ENCODE measurements at places on chromosomes 5 and 9.
A peak's percentile ranks its signal among the peaks of the same experiment; 100 is the strongest.

DNA sequence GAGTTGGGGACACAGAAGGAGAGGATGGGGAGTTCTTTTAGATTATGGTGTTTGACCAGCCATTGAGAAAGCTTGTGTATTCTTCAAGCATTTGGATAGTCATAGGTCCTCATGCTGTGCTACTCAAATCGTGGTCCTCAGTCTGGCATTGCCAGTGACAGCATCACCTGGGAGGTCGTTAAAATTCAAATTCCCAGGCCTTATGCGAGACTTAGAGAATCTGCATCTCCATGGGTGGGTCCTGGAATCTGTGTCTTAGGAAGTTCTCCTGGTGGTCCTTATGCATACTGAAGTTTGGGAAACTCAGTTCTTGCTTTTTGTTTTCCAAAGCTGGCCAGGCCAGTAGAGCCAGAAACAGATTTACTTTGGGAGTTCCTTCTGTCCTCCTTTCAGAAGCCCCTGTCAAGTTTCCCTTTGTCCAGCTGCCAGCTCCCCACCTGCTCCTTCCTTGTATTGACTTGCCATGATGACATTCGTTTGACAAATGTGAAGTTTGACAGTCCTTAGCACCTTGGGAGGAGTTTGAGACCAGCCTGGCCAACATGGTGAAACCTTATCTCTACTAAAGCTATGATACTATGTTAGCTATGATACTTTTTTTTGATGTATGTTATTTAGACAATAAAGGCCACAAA lies 95.6 kb downstream of the PALM2AKAP2 start:
- DNase-seq = no peak

DNA sequence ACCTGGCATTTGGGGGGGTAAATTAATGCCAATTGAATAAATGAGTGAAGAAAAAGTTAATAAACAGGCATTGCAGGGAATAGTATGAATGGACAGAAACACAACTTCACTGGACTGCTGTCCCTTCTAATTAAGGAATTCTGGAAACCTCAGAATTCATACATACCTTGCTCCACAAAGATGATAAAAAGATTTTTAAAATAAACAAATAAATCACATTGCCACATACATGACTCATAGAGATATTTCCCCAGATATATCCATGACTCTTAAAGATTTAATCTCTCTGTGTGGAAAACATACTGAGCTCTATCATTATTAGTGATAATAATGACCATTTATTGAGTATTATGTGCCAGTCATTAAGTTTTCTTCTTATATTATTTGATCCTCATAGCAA lies 469.0 kb upstream of the MEF2C start:
- no peak for DNase-seq

GRCh38 chr5:167112556-167112955 lies 1178.9 kb upstream of the WWC1 start:
- DNase-seq = no peak

GRCh38 chr5:117877731-117878130 lies 1110.6 kb downstream of the DTWD2 start:
- no peak for DNase-seq

GRCh38 chr5:38776149-38776896 lies 69.5 kb upstream of the OSMR start:
- DNase-seq = no peak

DNA sequence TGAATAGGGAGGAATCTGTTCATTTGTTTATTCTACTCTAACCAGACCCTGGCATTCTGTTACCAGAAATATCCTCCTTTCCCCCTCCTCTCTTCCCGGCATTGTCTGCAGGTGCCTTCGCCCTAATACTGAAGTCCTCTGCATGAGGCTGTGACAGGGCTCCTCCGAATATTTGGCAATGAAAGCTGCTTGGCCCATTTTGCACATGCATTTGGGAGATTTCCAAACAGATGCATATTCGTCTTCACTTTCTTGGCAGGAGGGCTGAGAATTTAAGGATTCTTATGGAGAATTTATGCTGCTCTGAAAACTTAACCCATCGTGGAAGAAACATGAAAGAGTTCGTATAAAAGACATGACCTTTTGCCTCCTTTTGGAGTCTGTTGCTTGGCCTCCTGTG lies 484.0 kb downstream of the ZNF608 start:
- peak; percentile 30 for DNase-seq

DNA sequence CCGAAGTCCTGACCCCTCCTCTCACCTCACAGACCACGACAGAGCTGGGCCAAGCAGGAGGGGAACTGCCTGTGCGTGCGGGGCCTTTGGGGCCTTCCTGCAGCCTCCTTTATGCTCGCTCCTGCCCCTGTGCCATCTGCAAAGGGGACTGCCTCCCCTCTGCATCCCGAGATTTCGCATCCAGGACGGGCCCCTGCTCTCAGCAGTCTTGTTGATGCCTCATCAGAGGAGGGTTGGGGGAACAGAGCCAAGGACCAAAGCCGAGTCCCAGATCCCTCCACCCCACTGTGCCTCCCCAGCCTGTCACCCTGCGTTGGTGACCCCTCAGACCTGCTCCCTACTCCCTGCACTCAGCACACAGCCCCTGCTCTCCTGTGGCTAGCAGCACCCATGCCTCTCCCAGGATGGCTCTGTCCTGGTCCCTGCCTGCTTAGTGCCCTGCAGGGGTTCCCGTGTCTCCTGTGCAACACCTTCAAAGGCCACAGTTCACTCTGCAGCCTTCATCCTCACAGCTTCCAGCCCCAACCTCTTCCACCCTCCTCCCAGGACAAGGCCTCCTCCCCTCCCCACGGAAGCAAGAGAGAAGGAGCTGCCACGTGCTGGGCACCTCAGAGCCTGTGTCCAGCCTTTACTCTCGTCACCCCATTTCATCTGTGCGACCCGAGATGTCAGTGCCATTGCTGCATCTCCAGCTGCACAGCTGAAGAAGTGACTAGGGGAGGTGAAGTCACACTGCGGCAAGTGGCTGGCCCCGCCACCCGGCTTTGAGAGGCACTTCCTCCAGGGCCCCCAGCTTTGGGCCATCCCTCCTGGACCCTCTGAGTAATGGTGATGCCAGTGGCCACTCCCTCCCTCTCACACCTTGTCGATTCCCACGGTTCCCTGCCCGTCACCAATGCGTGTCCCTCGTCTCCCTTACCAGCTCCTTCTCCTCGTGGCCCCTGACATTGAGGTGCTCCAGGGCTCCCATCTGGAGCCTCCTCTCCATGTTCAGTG lies 62.6 kb upstream of the LRRTM2 start:
- DNase-seq = no peak

DNA sequence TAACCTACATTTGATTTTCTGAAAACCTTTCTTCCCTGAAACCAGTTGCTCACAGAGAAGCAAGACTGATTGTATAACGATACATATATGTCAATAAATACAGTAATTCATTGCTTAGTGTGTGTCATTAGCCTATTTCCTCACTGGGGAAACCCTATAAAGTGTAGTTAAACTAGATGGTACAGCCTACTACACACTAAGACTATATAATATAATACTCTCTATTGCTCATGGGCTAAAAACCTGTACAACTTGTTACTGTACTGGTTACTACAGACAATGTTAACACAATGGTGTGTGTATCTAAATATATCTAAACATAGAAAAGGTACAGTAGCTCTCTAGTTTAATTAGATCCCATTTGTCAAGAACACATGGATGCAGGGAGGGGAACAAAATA lies 181.2 kb downstream of the CDH18 start:
- peak; percentile 38 for DNase-seq

- DNase-seq = no peak
These were observed 4.8 kb downstream of the N4BP3 start for GRCh38 chr5:178117923-178118701.

DNA sequence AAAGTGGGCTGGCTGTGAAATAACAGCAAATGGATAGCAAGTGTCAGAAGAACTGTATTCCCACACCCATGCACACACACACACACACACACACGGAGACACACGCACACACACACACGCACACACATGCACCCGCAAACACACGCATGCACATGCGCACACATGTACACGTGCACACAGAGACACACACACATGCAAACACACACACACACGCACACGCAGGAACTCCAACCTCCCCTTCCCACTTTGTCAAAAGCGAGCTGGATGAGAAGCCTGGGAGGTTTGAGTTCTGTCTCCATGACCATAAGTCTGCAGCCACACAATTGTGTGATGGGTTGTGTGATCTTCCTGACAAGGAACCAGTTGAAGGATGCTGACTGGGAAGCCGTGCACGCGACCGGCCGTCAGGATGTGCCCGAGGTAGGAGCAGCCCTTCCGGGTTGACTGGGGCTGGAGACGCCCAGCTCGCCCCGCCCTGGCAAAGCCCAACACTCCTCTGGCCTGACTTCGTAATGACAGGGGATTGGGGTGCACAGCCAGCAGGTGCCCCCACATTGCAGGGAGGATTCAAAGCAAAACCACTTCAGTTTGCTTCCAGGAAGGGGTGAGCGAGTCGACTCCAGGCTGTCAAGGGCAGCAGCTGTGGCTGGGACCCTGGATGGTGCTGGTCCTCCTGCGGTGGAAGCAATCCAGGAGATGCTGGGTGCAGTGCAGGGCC lies 29.3 kb upstream of the NKD2 start:
- no peak for DNase-seq

- DNase-seq = peak; percentile 29
These were observed 680 bp downstream of the GOLPH3 start for GRCh38 chr5:32173267-32174010.

- DNase-seq = no peak
These were observed 567.3 kb upstream of the KLF4 start for GRCh38 chr9:108056805-108057386.

- DNase-seq = no peak
These were observed 1.8 kb downstream of the PCDHA7 start for GRCh38 chr5:140835622-140836510.

DNA sequence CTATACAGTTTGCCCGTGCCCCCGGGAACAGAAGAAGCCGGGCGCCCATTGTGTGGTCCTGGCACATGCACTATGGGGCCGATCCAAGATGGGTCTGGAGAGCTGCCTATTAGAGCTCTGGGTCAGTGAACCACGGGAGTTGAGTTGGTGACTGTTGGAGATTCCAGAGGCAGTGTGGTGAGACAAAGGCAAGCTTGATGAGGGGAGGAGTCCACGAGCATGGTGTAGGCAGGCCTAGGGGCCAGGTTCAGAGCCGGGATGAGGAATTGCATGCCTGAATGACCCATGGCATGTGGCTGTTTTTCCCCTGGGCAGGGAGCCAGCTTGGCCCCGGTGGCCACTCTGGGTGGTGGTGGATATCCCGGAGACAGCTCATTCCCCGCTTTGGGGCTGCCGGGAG lies 84.4 kb upstream of the STC2 start:
- DNase-seq = peak; percentile 33

DNA sequence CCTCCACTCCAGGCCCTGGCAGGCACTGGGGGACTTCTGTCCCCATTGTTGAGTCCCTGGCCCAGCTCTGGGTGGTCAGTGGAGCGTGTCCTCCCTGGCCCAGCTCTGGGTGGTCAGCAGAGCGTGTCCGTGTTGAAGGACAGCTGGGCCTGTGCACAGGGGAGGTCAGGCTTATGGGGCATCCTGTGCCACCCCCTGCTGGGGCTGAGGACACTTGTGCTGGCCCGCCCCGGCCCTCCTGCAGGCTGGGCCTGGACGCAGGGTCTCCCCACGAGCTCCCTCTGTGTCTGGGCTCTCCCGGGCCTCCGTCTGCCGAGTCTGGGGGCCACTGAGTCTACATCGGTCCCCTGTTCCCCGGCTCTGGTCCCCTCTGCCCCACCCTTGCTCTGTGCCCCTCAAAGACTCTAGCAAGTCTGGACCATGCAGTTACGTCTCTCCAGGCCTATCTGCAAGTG lies 11.5 kb upstream of the CLIC3 start:
- DNase-seq = no peak

DNA sequence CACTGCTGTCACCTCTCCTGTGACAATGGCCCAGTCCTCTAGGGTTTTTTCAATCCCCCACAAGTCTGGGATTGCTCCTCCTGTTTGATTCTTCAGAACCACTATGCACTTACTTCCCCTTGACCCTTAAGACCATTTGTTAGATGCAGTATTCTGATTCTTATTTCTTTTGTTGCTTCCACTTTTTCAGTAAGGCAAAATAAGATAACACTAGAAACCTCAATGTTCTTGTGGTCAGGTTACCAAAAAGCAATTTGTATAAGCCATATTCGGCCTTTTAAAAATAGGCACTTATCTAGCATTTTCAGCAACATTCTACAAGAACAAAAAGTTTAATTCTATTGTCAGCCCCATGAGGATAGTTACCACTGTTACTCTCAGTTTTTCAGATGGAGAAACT lies 220.0 kb downstream of the KDM4C start:
- DNase-seq = no peak

- DNase-seq = no peak
These were observed 52.7 kb upstream of the GDNF start for GRCh38 chr5:37892586-37892985.

DNA sequence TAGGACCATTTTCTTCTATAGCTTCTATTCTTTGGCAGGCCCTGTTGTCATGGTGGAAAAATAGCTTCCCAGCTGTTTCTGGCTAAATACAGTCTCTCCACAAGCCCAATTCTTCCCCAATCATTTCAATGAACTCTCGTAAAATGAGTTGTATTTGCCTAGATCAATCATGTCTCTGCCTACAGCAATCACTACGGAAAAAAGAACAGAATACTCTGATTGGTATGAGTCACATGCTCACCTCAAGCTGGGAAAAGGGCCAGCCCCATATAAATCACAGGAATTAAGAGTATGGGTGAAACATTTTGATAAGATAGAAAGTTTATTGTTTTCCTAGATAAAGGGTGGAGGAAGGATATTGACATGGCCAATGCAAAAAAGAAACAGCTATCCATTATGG lies 711.4 kb downstream of the EFNA5 start:
- no peak for DNase-seq
